ENCODE measurements at places on chromosomes 1 and 21.

- peak; percentile 20 for DNase-seq
Observed at GRCh38 chr1:15678578-15678977, 5.5 kb upstream of the PLEKHM2 start.

- no peak for DNase-seq
Observed at GRCh38 chr1:9059891-9060744, 9.3 kb downstream of the SLC2A5 start.

DNA sequence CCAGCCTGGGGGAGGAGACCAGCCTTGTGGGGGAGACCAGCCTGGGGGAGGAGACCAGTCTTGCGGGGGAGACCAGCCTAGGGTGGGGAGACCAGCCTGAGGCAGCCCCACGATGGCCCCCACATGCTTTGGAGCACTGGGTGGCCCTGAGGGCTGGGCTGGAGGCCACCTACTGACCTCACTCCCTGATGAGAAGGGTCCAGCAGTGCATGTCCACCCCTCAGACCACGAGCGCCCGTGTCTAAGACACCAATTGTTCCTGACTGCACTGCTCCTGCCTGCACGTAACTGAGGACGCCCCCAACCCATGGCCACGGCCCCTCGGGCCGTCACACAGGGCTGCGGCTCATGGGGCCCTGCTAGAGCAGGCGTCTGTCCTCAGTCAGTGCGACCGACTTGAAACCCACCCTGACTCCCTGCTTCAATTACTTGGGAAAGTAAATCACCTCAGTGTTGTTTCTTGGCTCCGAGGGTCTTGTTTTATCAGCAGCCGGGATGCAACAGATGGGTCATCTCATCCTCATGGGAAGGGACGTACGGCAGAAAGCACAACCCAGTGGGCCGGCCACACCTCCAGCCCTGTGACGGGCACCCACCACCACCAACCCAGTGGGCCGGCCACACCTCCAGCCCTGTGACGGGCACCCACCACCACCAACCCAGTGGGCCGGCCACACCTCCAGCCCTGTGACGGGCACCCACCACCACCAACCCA lies at the start of gene SPATC1L:
TSS of gene SPATC1L (minus strand) at position 550 of the 715 bp plus-strand sequence. CDS start 1,643 bp downstream, outside the sequence.
- DNase-seq = no peak

GRCh38 chr1:40241362-40241761 lies 6.4 kb upstream of the TMCO2 start:
- no peak for DNase-seq

- DNase-seq = no peak
Observed at GRCh38 chr1:25765923-25766589, 33.9 kb upstream of the SELENON start.

- DNase-seq = peak; percentile 69
Observed at GRCh38 chr1:45359882-45360513, 19.8 kb upstream of the MUTYH start.

- peak; percentile 40 for DNase-seq
Observed at GRCh38 chr21:43609501-43610340, 49.6 kb downstream of the HSF2BP start.

GRCh38 chr1:90133133-90133532 lies 138.2 kb downstream of the ZNF326 start:
- no peak for DNase-seq

DNA sequence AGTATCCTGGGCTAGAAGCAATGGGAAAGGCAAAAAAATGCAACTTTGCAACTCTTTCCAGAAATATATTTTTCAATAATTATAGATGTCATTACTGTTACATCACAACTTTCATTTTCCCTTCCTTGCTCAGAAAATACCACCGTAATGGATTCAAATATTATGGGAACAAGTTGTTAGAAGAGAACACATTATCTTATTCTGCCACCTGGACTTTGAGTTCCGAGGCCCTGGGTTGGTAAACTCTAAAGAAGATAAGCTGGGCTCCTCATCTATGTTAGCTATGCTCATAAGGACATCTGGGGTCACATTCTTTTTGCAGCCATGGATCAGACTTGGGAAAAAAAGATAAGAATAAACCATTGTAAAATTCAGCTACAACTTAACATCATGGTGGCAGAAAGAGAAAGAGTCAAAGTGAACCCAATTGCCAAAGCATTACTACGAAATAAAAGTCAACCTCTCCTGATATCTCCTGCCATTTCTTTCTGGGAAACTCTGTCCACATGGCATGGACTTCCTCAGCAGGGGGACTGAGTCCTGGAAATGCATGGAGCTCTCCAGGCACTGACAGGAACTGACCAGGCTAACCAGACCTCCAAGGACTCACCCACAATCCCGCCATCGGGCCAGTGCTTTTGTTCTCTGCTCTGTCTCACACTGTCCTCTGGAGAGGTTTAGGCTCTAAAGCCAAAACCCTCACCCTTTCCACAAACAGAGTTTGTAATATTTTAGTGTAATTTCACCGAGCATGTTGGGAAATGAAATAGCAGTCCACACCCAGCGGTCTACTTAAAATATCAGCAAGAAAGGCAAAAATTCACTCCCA lies 499.1 kb upstream of the RUNX1 start:
- no peak for DNase-seq

- no peak for DNase-seq
Observed at GRCh38 chr1:234504969-234505768, 26.2 kb upstream of the TARBP1 start.

DNA sequence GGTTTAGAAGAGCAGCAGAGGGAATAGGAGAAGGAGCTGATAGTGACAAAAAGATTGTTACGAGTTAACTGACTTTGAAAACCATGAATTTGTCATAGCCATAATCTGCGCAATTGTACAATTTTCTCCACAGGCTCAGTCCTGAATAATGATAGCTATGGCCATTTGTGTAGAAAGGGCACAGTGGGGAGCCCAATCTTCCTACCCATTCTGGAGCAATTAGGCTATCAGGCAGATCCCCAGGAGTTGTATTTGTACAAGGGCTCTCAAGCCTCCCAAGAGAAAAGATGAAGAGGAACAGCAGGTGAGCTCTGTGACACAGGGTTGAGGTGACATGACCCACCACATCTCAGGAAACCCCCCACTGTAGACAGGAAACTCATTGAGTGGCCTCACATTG lies 42.1 kb upstream of the SAMD13 start:
- no peak for DNase-seq

DNA sequence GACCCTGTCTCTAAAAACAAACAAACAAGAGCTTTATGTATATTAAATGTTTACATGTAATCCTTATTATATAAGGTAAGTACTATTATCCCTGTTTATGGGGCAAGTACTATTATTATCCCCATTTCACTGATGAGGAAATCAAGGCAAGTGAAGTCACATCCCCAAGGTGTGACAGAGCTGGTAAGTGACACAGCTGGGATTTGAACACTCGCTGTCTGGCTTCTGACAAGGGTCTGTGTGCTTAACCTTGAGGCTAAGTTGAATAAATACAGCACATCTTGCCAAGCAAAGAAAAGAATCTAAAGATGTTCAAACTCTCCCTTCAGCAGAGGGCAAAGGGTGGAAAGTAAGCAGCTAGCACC lies 167.9 kb upstream of the IRF2BP2 start:
- no peak for DNase-seq

DNA sequence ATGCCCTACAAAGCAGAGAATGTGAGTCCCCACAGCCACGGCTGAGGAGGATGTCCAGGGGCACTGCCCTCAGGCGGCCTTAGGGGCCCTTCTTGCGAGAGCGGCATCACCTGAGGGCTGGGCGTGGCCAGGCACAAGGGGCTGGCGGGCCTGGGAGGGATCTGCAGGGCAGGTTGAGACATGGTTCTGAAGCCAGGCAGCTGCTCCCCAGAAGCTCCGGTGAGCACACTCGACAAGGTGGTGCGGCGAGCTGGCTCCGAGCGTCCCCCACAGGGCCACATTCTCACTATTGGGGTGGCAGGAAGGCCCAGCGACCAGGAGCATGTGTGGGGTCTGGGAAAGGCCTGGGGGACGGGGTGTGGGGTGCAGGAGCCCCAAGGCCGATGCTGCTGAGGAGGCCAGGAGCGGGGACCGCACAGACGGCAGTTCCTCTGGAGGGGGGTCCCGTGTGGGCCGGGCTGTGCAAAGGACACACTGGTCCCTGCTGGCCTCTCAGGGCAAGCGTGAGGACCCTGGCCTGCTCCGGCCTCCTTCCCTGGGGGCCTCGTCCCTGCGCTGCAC lies 47.2 kb downstream of the MORN1 start:
- DNase-seq = no peak

DNA sequence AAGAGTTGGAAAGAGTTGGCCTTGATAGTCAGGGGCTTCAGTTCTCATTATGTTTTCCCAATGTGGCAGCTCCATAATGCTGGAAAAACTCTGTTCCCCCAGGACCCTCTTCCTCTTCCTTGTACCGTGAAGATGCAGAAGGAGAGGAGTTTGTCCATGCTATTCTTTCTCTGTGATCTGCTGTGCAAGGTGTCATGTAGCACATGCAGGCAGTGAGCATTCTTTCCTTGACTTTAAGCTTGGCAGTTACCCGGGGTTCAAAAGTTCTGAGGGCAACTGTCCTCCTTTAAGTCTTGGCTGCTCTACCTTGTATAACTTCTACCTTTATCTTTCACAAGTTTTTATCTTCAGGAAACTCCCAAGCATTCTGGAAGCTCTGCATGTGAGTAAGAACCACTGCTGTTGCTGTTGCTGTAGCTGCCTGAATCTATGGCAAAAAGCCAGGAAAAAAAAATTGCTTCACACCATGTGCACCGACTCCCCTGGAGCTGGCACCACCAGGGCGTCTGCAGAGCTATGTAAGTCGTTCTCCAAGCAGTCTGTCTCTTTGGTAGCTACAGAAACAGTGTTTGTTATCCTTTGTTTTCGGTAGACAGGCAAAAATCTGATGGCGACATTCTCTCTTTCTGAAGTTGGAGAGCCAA lies 42.7 kb upstream of the SLC16A1 start:
- peak; percentile 83 for DNase-seq

GRCh38 chr1:104624538-104624937 lies 874.8 kb downstream of the AMY1C start:
- no peak for DNase-seq

GRCh38 chr1:168453056-168453455 lies 90.7 kb downstream of the XCL2 start:
- no peak for DNase-seq

DNA sequence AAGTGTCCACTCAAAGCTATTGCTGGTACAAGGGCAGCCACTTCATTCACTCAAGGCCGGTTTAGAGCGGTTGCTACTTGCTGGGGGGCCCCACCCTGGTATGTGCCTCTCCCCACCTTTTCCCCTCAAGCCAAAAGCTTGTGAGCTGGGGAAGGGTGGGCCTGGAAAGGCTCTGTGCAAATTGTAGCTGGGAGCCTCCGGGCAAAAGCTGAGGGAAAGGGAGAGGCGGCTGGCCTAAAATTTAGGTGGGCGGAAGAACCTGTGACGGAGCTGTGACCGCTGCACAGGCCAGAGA lies 306 bp upstream of the SH3D21 start:
- DNase-seq = no peak

GRCh38 chr21:21187579-21187978 lies 189.4 kb downstream of the NCAM2 start:
- no peak for DNase-seq

GRCh38 chr1:86583593-86583992 lies 36.7 kb downstream of the CLCA4 start:
- no peak for DNase-seq

DNA sequence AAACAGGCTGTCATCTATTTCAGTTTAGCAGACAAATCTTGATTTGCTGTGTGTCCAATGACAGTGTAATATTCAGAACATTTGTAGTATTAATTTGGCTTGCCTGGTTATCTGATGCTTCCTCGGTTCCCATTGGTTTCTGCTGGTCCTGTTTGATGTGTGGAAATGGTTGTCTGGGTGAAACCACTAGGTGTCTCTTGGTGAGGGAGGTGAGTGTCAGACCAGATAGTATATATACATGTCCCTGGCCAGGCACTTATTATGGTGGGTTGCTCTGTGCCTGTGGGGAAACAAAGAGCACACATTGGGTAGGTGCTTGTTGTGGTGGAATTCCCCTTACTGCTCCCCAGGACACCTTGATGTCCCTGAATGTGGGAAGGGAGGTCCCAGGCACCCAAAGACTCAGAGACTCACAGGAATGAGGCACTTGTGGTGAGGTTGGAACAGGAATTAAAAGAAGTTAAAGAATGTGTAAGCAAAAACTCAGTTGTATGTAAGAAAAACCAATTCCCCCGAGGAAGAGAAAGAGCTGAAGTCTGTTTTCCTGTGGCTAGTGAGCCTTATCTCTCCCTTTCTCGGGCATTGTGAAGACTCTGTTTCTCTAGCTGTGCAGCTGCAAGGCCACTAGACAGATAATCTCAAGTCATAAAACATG lies 1519.1 kb downstream of the BRINP3 start:
- no peak for DNase-seq

DNA sequence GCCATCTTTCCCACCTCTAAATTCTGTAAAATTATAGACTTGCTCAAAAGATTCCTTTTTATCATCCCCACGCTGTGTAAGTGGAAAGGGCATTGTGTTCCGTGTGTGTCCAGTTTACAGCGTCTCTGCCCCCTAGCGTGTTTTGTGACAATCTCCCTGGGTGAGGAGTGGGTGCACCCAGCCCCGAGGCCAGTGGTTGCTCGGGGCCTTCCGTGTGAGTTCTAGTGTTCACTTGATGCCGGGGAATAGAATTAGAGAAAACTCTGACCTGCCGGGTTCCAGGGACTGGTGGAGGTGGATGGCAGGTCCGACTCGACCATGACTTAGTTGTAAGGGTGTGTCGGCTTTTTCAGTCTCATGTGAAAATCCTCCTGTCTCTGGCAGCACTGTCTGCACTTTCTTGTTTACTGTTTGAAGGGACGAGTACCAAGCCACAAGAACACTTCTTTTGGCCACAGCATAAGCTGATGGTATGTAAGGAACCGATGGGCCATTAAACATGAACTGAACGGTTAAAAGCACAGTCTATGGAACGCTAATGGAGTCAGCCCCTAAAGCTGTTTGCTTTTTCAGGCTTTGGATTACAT lies 61.9 kb downstream of the POFUT2 start:
- DNase-seq = no peak

DNA sequence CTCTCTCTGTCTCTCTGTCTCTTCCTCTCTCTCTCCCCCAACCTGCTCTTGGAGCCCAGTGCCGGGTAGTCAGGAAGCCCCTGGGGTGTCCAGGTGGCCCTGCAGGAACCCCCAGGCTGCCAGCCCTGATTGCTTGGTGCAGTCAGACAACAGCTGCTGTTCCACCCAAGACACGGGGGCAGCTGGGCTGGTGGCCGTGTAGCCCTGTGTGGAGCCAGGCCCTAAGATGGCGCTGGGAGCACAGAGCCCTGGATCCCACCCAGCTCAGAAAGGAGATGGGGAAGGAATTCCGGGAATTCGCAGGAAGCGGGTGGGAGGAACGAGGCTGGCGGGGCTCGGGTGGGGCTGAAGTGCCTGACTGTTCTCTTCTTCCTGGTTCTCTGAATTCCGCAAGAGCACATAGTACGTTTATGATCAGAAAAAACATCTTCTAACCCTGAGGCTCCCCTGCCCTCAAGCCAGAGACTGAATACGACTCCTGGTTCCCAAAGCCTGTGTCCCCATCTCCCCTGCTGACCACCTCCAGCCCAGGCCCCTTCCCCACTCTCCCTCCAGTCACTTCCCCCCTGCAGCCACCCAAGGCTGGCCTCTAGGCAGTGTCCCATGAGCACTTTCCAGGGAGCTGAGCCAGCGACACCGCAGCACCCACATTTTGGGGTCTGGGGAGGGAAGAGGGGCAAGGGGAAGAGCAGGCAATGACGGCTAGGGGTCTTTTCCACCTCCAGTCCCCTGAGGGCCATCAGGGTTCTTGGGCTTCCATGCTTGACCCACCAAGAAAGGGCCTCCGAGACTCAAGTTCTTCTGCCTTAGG lies 55.0 kb downstream of the WNT9A start:
- no peak for DNase-seq
